ENCODE measurements at places on chromosomes 3 and 15.
A peak's percentile ranks its signal among the peaks of the same experiment; 100 is the strongest.

DNA sequence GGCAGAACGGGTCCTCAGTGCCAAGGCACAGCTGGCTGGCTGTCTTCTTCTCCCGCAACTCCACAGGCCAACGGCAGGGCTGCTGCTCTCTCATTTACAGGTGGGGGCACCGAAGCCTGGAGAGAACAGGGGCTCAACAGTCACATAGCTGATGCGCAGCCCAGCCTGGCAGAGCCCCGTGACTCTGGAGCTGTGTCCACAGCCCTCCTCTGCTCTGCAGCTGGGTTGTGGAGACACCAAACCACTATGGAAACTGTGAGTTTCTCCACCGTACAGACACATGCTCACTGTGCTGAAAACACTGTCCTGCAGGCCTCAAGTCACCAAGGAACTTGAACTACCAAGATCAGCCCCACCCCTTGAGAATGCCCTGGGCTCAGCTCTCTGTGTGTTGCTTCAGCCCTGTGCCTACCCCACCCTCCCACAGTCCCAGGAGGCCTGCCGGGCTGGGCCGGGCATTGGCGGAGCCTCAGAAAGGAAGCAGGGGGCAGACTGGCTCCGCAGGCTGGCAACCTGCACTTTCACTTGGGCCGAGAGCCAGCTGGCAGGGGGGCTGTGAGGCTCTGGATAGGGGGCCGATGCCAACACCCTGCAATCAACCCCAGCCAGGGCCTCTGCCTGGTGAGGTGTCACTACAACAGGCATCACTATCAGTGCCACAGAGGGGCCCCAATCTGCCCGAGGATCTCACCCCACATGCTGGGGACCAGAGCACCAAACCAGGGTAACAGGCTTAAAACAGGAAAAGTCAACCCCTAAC, 113.7 kb upstream of the RPL32 start:
- DNase-seq = peak; percentile 79

DNA sequence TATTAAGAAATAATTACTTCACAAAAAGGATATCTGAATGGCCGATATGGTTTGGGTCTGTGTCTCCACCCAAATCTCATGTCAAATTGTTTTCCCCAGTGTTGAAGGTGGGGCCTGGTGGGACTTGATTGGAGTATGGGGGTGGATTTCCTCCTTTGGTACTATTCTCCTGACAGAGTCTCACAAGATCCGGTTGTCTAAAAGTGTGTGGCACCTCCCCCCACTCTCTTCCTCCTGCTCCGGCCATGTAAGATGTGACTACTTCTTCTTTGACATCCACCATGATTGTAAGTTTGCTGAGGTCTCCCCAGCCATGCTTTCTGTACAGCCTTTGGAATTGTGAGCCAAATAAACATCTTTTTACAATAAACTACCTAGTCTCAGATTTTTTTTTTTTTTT, 34.5 kb downstream of the ZBTB11 start:
- DNase-seq = no peak

GRCh38 chr3:26625187-26625586, 2.6 kb downstream of the LRRC3B start:
- no peak for DNase-seq

- no peak for DNase-seq
These were observed 1.1 kb downstream of the RBSN start for GRCh38 chr3:15097891-15098290.

GRCh38 chr15:36432161-36432560, 147.3 kb upstream of the CDIN1 start:
- no peak for DNase-seq

DNA sequence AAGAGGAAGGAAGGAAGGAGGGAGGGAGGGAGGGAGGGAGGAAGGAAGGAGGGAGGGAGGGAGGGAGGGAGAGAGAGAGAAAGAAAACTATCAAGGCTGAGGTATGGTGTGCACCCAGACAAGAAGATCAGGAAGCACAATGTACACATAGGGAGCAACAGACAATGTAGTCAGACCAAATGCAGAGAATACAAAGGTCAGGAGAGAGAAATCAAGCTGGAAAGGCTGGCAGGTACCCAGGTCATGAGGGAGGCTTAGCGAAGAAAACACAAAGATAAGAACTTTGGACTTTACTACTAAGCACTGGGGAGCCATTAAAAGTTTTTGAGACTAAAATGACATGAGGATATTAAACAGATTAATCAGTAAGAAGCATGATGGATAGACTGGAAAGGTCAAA, 176.0 kb upstream of the TMCO5A start:
- DNase-seq = no peak

Measured in NCI-H2081 (cell line).